Substantia nigra (tissue), 51 donors: ENCODE measurements at places on chromosomes 11 and 22.

DNA sequence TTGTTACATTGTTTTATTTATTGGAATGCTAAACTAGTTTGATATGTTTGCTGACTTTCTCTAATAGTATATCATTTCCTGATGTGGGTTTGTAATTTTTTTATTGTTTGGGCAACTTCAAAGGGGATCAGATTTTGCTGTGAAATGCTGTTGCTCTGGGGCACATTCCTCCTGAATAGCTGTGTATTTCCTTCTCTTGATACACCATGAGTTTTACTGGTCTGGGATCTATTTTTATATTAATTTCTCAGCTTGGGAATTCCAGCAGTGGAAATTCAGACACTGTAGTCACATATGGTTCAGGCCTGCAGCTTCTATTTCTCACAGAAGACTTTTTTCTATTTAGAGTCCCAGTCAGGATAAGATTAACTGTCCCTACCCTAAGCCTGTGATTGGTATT, 58.9 kb downstream of the RPUSD4 start:
- no peak for DNase-seq

GRCh38 chr11:123083623-123084029, 21.7 kb upstream of the HSPA8 start:
- DNase-seq = peak; percentile 56

GRCh38 chr22:46267431-46268279, at the start of gene TTC38:
Gene TTC38, plus strand, starts transcription at chr22:46268008. Its CDS starts 32 bp downstream, at chr22:46268040.
- peak; percentile 70 for DNase-seq

DNA sequence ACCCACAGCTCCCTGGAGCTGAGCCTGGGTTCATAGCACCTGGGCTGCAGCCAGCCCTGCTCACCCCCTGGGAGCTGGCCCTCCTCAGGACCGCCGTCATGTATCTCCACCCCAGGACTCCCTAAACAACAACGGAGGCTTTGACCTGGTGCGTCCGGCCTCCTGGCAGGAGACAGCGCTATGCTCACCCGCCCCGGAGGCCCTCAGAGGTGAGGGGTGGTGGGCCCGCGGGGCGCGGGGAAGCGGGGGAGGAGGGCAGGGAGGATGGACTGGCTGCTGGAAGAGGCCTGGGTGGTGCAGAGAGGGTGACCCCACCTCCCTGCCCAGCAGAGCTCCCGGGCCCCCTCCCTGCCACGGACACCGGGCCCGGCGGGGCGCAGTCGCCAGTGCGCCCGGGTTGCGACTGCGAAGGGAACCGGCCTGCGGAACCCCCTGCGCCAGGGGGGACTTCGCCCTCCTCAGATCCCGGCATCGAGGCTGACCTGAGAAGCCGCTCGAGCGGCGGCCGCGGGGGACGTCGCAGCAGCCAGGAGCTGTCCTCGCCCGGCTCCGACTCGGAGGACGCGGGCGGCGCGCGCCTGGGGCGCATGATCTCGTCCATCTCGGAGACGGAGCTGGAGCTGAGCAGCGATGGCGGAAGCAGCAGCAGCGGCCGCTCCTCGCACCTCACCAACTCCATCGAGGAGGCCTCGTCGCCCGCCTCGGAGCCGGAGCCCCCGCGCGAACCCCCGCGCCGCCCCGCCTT, 3.1 kb downstream of the MAPK8IP2 start:
- DNase-seq = no peak

GRCh38 chr11:17722000-17722643, 2.8 kb downstream of the MYOD1 start:
- DNase-seq = no peak

- no peak for DNase-seq
Observed at GRCh38 chr22:39999144-39999757, 4.5 kb downstream of the FAM83F start.

DNA sequence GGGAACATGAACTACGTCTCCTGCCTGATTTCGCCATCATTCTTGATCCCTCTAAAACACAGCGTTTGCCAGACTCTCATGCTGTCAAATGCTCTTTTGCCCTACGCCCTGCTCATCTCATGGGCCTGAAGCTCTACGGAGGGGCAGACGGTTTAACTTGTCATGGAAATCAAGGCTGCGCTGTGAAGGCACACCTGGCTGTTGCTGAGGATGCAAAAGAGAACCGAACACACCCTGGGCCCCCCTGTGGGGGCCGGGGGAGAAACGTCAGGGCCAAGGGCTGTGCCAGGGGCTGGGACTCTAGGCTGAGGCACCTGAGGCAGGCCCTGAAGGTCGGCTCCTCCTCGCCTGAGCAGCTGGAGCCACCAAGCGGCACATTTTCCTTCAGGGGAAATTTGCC, 957.2 kb downstream of the BRD1 start:
- DNase-seq = no peak

DNA sequence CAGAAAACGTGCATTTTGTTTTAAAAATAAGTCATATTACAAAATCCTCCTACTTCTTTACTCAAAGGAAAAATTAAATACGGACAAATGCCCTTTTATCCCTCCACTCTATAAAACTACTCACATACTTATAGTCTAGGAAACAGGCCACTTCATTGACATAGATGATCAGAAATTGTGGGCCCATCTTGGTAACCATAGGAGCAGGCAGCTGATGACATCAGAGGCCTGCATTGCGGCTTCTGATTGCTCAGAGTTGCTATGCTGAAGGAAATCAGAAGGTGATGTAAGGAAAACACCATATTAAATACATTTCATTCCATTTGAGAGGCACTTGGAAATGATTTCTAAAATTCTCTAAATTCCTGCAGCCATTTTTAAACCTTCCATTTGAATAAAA, 27.0 kb downstream of the FAM76B start:
- DNase-seq = no peak

DNA sequence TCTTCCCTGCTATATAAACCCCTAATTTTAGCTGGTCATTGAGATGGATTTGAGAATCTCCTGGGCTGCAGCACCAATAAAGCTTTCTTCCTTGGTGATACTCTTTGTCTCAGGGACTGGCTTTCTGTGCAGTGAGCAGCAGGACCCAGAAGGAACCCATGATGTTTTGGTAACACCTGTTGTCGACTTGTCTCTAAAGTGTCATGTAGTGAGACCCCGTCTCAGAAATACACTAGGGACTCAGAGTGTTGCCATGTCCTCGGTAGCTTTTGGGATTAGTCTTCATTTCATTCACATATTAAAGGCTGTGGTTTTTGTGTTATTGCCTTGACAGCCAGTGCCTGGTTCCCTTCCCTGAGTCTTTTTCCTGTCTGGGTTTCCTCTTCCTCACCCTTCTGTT, 1078.7 kb downstream of the TBC1D22A start:
- no peak for DNase-seq

- DNase-seq = no peak
Observed at GRCh38 chr11:19686234-19686633, 26.4 kb upstream of the NAV2 start.

DNA sequence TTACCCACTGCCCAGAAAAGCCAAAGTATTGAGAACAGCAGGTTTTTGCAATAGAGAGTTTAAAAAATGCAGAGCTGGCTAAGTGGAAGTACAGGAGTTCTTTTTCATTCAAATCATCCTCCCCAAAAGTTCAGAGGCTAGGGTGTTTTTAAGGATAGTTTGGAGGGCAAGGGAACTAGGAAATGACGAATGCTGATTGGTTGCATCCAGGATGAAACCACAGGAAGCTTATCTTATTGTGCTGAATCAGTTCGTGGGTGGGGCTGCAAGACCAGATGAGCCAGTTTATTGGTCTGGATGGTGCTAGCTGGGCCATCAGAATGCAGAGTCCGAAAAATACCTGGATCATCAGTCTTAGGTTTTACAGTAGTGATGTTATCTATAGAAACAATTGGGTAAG, 1427.1 kb downstream of the LRRC4C start:
- no peak for DNase-seq

DNA sequence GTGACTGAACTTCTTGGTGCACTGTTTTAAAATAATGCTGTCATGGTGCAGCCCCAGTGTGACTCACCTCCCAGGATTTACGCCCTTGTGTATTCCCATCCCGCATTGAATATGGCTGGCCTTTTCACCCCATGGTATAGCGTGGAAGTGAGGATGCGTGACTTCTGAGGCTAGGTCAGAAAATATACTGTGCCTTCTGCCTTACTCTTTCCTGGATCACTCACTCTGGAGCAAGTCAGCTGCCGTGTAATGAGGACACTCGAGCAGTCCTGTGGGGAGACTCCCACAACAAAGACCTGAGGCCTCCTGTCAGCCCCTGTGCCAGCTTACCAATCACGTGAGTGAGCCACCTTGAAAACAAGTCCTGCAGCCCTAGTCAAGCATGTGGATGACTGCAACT, 471.9 kb upstream of the KIRREL3 start:
- no peak for DNase-seq

DNA sequence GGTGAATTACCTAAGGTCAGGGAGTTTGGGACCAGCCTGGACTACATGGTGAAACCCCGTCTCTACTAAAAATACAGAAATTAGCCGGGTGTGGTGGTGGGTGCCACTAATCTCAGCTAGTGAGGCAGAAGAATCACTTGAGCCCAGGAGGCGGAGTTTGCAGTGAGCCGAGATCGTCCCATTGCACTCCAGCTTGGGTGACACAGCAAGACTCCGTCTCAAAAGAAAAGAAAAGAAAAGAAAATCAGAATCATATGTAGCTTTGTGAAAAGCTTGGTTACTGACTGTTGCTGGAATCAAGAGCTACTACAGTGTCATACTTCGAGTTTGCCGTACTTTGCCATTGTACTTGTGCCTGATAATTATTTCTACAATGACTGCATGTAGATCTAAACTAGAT, 4.2 kb upstream of the TMEM135 start:
- DNase-seq = no peak

DNA sequence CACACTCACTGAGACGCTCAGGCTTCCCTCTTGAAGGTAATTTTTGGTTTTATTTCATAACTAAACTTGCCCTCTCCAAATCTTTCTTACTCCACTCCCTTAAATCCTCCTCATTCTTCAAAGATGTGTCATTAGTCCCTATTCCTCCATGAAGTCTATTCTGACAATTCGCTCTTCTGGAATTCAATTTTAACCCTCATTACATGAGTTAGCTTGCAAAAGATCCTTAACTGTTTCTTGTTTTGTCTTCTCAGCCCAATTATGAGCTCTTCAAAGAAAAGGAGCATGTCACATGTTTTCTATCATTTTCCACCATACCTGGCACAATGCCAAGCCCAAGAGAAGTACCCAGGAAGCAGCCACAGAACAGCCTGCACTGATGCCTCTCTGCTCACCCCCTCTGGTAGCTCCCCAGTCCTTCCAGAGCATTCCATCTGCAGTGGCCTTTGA, 13.0 kb downstream of the GALNT18 start:
- DNase-seq = no peak

GRCh38 chr22:27820896-27821866, 19.6 kb upstream of the MN1 start:
- DNase-seq = peak; percentile 43

GRCh38 chr11:112864672-112865071, 96.5 kb upstream of the NCAM1 start:
- no peak for DNase-seq

DNA sequence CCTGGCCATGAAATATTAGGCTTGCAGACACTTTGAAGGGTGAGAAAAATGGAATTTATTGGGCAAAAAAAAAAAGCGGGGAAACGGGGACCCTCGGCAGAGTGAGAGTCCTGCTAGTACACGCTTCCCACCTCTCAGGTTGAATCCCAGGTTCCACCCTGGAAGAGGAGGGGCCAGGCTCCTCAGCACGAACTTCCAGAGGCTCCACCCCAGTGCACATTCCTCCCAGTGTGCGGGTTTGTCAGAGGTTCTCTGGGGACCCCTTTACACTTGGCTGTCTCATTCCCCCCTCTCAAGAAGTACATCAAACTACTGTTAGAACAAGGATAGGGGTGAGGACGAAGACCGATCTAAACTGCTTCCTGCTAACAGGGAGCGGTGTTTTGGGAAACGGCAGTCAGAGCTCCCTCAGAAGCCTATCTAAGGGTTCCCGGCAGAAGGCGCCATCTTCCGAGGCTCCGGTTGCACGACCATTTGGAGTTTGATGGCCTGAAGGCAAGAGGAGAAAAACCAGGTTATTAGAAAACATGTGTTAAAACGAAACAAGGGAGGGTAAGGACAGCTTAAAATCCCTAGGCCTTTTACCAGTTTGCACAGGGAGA, 27.5 kb downstream of the FOLR3 start:
- no peak for DNase-seq

GRCh38 chr11:72278905-72279304, 34.9 kb upstream of the PHOX2A start:
- no peak for DNase-seq

GRCh38 chr11:122170815-122171475, 54.9 kb upstream of the BLID start:
- DNase-seq = no peak

DNA sequence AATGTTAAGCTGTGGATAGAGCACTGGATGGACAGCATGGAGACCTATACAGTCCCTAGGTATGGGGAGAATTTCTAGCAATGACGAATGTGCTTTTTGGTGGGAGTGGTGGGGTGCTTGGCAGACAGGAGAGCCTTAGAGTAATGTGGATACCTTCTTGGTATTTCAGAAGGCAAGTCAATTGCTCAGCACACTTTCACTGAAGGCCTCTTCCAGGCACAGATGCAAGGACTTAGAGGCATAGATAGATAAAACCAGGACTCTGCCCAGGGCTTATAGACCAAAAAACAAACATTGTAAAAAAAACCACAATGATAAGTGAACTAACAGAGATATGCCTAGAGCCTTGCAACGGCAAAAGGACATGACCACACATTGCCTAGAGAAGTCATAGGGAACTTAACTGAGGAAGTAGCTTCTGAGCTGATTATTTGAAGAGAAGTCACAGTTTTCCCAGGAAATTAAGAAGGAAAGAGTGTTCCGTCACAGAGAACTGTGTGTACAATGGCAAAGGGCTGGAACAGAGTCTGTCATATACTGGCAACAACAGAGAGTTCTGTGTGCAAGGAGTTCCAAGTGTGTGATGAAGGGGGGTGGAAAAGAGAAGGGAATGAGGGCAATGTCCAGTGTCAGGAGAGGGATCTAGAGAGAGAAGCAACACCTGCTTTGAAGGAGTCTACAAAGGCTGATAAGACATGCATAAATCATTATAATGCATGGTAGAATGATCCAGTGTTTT, 65.9 kb upstream of the PICALM start:
- no peak for DNase-seq

DNA sequence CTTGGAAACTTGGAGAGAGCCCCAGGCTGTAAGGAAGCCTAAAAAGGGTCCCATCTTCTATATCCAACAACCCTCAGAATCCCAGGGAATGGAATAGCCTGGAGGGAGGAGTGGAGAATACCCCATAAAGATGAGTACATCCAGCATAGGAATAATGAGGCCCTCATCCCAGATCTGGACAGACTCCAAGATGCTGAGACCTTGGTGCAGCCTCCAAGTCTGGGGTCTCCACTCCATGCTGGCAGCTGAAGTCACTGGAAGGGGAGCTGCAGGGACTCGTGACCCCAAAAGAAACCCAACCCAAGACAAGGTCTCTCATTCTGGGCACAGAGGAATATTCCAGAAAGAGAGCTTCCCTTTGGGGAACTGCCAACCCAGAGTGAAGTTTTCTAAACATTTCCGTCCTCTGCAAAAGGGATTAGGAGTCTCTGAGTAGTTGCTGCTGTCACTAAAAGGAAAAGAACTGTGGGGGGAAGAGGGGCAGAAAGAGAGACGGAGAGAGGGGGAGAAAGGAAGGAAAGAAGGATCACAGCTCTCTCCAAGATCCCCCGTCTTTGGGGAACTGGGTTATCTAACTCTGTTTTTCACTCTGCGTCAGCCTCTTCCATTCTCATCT, 589 bp downstream of the SCGB1A1 start:
- no peak for DNase-seq

- no peak for DNase-seq
Observed at GRCh38 chr11:111923951-111924350, 5.2 kb downstream of the C11orf52 start.
